ENCODE measurements at places on chromosomes 3 and 15.

GRCh38 chr3:126978291-126978690 is 4.6 kb upstream of the PLXNA1 start:
- DNase-seq, result no peak

- DNase-seq, result no peak
Observed at GRCh38 chr3:171801738-171802589, 8.3 kb downstream of the PLD1 start.

DNA sequence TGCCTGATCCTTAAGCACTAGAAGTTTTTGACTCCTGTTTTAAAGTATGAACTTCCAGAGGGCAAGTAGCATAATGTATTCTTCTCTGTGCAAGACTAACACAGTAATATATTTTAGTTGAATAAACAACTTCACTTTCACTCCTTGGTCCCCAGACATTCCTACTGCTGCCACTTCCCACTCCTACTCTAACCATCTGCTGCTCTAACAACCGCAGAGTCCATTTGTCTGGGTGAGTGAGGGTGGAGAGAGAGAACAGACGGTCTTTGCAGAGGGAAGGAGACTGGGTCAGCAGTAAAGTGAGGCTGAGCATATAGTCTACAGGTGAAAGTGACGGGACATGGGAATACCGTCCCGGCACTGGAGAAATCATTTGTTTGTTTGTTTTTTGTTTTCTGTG is 301.0 kb upstream of the SLCO3A1 start:
- DNase-seq, result peak; percentile 32

GRCh38 chr3:48857641-48858040 is 10.0 kb upstream of the PRKAR2A start:
- DNase-seq, result no peak

- peak; percentile 77 for DNase-seq
Observed at GRCh38 chr15:40928821-40929659, at the start of gene DLL4. Gene DLL4 (plus strand): TSS chr15:40929340. CDS start chr15:40929669, 329 bp downstream.

DNA sequence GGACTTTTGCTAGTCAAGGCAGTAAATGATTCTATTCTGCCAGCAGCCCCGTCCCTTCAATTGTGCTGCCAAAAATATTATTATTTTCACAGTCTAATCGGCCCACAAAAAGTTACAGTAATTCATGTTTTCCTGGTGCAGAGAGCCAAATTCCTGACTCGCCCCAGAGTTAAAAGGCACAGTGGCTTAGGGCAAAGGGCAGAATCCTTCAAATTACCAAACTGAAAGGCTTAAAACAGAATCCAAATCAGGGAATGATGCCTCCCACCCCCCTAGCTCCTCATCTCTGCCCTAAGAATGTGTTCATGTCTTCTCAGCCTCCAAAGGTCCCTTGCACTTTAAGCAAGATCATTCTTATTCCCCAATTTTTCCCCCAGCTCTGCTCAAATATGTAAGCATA is 477.8 kb upstream of the PROK2 start:
- DNase-seq, result no peak

DNA sequence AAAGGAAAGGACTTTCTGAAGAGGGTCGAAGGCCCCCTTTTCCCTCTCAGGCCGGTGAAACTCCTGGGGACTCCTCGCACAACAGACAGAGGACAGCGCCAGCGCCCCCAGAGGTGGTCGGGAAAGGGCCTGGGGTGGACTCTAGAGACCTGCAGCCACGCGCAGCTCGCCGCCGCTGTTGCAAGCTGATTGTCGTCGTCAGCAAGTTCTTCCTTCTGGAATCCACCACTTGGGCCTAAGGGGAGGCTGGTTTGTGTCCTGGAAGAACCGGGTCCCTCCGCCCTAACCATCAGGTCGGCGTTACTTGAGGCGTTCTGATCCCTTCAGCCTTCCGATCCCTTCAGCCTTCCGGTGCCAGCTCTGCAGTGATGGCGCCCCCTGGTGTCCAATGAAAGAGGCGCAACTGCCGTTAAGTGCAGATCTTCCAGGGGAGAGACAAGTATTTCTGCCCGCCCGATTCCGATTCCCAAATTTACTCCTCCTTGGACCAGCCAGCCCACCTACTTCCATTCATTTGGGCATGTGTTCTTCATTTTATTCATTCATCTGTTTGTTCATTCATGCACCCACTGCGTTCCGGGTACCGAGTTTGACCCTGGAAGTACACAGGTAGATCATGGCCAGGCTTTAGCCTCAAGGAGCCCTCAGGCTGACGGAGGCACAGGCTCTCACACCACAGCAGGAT is 77.2 kb upstream of the SLC6A11 start:
- peak; percentile 22 for DNase-seq

DNA sequence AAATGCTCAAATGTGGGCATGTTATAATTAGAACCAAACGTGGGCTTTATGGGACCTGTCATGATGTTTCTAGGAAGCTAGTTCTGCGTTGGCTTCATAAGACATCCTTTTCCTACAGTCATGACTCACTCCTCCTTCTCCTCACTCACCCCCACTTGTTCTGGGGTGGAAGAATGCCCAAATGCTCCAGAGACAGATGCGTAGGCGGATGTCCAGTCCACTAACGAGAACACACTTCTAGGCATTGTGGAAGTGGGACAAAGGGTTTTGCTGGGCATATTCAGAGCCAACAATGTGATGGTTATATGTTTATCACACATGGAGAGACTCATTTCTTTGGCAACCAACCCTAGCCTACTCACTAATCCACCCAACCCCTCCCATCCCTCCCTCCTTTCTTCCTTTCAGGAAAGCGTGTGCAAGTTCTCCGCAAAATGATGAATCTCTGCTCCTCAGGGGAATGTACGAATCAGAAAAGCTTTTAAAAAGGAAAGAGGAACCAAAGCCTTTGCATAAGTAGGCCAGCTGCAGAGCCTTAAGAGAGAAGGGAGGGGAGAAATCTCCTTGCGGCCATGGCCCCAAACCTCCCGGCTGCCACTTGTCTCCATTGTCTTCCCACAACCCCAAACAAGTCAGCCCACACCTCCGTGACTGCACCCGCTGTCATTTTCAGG is 123.0 kb upstream of the SPRED1 start:
- no peak for DNase-seq

DNA sequence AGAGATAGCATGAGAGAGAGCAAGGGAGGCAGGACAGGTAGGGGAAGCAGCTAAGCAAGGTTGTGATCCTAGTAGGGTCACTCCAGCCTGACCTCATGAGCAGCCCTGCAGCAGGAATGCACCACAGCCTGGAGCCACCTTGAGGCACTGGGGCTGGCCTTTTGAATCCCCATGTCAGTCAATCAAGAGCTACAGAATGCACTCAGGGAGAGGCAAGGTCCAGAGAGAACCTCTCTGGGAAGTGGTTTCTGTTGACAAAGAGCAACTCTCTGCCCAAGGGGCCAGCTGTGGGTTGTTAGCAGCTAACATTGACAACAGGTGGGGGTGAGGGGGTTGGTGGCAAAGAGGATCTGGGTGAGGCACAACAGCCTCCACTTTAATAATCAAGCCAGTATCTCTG is 54.6 kb downstream of the TRANK1 start:
- no peak for DNase-seq

DNA sequence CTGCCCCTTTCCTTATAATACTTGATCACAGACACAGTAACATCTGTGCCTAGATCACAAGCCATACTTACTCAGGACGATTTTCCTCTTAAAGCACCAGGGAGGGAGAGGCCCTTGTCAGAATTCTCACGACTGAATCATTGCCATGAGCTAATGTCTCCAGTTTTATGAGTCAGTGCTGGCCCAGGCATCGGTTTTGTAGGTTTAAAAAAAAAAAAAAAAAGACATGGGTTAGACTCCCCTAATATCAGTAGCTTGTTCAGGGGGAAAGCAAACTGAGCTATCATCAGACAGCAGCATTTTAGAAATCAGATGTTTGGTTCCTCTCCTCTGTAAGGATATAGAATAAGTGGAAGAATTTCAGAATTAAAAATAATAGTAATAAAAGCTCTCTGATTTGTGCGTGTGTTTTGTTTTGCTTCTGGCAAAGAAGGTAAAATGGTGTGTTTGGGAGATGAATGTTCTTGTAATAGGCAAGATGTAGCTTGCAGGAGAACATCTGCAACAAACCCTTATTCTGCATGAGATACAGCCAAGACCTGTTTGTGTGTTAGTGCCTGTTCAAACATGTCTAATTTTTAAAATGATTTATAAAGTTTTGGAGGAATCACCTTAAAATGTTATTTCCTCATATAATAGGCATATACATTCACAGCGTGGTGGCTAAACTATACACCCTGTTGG is 193.6 kb downstream of the TP63 start:
- DNase-seq, result peak; percentile 47

Data from NCI-H1105 treated with DMSO at 0.1 percent for 48 hours (cell line).